ENCODE measurements at places on chromosomes 6 and 20.

DNA sequence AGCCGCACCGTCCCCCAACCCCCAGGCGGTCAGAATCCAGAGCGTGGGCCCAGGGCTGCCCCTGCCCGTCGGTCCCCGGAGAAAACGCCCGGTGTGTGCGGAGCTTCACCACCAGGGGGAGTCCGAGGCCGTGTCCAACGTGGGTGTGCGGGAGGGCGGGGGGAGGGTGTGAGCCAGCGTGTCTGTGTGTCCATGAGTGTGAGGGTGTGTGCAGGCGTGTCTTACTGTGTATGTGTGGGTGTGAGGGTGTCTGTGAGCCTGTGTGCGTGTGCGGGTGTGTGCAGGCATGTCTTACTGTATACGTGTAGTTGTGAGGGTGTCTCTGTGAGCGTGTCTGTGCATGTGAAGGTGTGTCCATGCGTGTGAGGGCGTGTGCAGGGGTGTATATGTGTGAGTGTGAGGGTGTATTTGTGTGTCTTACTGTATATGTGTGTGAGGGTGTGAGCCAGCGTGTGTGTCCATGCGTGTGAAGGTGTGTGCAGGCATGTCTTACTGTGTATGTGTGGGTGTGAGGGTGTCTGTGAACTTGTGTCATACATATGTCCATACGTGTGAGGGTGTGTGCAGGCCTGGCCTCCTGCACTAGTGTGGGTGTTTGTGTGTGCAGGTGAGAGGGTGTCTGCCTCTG lies 24.6 kb upstream of the GATA5 start:
- peak; percentile 56 for DNase-seq

DNA sequence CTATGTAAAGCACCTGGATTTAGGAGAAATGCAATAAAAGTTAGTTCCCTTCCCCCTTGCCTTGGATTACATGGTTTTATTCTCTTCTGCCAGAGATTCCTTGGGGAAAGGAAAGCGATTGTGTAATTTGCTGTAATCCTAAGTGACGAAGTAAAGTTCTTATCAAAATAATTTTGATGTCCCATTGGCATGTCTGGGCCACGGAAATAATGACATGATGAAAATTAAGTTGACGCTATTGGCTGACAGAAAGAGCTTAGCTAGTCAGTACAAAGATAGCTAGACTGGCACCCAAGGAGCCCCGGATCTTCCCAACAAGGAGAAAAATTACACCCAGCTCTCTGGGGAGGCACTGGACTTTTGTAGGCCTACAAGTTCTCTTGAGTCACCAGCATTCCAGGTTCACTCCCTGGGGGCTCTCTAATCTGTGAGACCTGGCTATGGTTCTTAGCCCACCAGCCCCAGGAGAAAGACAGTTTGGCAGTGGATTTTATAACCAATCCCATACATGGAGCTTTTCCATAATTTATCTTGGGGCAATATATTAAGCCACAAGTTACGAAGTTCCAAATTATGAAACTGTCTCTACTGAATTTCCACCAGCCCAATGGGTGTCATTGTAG lies 59.9 kb downstream of the FOXA2 start:
- DNase-seq = no peak

GRCh38 chr6:15473741-15474161 lies 189.1 kb downstream of the DTNBP1 start:
- DNase-seq = no peak

DNA sequence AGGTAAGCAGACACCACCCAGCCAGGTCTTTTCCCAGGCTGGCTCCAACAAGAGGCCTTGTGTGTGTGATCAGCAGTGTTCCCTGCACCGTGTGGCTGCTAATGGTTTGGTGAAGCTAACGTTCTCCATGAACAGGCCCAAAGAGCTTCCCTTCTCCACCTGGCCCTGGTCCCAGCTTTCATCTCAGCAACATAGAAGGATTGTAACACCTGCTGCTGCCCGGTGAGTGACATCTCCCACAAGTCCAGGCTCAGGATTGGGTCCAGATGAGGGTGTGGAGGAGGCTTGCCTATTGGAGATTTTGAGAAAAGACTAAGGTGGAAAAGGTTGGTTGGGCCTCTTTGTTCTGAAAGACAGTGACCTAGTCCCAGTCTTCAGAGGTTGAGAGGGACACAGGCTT lies 89.6 kb downstream of the TMEM242 start:
- no peak for DNase-seq

GRCh38 chr20:19730706-19731105 lies 27.4 kb upstream of the RIN2 start:
- DNase-seq = no peak

DNA sequence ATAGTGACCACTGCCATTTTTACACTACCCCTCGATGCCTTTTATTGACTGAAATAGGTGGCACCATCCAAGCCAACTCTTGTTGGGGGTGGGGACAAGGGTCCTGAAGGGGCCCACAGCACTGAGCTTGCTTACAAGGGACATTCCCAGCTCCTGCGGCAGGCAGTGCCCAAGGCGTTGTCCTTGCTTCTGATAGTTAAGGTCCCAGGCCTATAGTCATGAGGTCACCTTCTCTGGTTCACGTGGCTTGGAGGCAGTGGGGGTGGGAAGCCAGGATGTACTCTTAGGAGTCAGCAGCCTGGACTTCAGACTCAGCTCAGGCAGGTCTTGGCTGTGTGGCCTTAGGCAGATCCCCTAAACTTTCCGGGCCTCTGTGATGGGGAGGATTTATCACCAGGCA lies 48.6 kb downstream of the TOX2 start:
- no peak for DNase-seq

DNA sequence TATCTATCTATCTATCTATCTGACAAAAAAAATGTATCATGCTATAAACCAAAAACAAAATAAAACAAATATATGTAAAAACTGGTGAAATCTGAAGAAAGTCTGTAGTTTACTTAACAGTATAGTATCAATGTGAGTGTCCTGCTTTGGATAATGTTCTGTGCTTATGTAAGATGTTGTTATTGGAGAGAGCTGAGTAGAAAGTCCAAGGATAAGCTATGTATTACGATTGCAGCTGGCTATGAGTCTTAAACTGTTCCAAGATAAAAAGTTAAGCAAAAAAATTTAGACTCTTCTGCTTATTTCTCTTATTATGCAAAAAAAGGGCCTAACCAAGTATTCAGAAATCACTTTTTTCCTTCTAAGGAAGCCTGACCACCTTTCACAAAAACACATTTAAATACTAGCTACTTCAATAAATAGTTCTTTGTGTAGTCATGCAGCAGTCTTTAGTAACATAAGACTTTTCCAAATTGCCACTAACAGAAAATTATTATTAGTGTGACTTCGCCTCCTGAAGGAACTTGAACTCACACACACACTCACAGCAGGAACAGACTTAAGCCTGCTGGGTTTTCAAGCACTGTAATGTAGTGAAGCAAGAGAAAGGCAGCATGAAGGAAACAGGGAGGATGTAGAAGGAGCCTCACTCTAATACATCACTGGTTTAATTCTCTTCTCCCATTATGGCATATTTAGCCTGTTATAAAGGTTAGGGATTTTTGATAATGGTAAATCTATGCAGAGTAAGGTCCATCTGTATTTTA lies 265.8 kb upstream of the GJE1 start:
- no peak for DNase-seq

- DNase-seq = no peak
These were observed 37.1 kb upstream of the PMEPA1 start for GRCh38 chr20:57746832-57747404.

DNA sequence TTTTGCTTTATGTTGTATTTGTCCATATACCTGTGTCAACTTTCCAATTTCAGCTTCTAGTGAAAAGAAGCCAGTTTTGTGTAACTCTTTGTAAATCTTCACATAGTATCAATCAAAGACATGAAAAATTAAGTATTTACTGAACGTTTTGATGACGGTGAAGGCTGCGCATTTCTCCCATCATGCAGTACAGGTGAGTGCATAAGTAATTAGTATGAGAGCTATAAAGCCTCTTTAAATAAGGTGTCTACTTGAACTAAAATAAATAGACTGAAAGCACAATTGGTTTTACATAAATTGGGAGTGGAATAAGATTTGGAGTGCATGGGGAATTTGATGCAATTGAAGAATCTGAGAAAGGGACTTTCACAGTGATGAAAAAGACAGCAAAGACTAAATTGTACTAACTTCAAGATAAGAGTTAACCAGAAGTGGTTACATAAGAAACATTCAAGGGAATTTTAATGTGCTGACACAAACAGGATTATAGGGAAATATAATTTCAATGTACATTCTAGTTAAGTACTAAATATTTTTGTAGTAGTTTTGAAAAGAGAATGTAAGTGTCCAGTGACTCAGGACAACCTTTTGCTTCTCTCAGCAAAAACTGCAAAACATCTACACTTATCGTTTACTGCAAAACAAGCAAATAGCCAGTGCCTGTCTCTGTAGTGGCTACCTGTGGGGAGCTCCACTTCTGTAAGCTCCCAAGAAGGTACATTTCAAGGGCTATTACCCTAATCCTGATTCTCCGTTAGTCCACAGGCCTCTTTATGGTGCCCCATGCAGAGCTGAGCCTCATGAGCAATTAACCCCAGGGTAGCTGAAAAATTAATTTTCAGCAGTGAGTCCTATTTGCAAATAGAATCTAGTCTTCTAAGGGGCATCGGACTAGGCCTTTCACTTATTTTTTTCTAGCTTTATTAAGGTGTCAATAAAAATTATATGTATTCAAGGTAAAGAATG lies 13.0 kb downstream of the TENT5A start:
- DNase-seq = no peak

GRCh38 chr6:87641065-87641692 lies 51.2 kb downstream of the ORC3 start:
- no peak for DNase-seq

DNA sequence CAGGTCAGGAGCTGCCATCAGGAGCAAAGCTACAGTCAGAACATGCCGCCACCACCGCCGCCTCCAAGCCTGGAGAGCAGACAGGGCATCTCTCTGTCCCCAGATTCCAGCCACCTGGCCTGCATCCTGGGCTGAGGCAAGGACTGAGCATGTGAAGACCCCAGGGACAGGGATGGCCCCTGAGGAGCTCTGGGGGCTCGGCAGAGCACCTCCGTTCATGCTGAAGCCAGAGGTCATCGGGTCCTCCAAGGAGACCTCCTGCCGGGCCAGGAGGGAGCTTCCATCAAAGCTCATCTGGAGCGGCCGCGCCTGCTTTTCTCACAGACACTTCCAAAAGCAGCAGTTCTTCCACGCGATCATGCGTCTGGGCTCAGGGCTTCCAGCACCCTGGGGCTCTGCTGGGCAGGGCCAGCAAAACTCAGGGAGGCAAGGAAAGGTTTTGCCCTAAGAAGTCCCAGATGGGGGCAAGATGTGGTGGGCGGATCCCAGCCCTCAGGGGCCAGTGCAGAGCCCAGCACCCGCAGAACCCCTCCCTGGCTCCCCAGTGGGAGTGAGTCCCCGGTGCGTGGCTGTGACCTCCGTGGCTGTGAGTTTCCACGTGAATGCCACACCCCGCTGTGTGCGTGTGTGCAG lies 138.4 kb downstream of the TAF4 start:
- DNase-seq = no peak

DNA sequence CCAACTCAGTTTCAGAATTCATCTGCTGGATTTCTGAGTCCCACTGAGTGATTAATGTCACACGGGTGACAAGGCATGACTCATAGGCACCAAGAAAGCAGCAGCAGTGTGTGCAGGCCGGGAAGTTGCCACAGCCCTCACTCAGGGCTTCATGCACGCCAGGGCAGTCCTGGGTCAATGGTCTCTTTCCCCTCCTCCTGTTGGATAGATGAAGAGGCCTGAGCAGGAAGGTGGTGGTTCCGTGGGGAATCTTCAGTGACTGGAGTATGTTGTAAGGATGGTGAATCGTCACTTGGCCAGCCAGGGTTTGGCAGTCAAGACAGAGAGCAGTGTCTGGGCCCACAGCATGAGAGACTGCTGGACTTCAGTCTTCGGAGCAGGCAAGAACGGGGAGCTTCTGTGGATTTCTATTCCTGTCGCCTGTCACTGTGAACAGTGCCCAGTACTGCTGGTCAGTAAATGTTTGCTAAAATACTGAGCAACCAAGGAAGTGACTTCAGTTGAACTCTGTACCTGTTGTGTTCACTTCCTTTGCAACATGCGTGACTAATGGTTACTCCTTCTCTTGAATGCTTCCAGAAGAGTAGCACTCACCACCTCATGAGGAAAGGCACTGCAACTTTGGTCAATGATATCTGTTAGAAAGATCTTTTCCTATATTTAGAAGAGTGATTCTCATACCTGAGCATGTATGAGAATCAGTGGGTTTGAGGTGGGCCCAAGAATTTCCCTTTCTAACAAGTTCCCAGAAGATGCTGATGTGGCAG lies 62.0 kb upstream of the CD93 start:
- DNase-seq = no peak

DNA sequence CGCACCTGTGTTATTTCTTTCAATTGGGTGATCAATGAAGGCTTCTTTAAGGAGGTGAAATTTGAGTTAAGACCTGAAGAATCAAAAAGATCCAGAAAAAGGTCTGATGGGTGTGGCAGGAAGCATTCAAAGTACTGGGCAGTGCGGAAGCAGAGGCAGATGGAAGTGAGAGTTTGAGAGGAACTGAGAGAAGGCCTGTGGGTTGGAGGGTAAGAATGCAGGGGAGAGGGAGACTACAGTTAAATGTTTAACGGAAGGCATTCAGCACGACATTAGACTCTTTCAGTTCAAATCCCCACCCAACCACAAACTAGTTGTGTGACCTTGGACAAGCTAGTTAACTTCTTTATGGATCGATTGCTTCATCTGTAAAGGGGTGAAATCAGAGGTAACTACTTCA lies 50.5 kb upstream of the GCM1 start:
- DNase-seq = no peak

DNA sequence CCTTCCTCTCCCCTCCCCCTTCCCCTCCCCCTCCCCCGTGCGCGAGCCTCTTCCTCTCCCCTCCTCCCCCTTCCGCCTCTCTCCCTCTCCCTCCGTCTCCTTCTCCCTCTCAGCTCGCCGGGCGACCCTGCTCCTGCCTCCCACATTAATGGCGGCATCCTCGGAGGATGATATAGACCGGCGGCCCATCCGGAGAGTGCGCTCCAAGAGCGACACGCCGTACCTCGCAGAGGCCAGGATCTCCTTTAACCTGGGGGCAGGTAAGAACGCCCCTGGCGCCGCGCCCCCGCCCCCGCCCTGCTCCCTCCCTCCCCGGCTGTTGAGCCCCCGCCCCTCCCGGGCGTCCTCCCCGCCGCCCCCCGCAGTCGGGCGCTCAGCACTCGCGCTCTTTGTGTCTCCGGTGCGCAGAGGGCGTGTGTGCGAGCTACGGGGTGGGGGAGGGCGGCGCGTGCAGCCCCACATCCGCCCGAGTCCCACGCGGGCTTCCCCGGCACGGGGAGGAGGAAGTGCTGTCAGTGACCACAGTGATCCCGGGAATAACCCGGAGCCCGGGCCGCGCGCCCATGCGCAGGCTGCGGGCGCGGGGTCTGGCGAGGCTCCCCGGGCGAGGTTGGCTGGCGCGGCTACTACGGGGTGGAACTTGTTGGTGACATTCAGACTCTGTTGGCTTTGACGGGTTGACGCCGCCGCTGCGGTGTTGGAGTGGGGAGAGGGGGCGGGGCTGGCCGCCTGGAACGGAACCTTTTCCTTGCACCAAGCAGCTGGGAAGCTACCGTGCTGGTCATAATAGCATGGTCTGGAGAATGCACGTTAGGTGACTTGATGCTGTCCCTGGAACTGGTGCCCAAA lies 33.2 kb downstream of the PHACTR1 start:
- DNase-seq = no peak
